ENCODE measurements at places on chromosomes 2 and 18. TPM values are rescaled to one million over a fixed set of nuclear protein-coding genes. Genes with fewer than 3 reads are reported as not detected.

DNA sequence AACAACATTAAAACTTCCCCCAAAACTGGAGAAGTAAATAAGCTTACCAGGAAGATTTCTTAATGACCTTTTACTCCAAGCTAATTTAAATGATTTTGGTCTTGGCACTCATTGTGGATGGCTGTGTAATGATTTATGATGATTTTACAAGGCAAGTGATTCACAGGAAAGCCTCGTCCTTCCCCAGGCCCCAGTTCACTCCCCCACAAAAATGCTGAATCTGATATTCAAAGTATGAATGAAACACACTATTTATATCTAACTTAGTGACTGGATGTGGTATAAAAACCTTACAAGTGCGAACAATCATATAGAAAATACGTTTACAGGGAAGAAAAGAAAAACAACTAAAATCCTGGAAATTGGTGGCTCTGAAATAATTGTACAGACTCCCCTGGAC lies 49.8 kb downstream of the ZNF516 start:
- no peak for DNase-seq

Gene ZRANB3
- 27.0 TPM for total RNA-seq

DNA sequence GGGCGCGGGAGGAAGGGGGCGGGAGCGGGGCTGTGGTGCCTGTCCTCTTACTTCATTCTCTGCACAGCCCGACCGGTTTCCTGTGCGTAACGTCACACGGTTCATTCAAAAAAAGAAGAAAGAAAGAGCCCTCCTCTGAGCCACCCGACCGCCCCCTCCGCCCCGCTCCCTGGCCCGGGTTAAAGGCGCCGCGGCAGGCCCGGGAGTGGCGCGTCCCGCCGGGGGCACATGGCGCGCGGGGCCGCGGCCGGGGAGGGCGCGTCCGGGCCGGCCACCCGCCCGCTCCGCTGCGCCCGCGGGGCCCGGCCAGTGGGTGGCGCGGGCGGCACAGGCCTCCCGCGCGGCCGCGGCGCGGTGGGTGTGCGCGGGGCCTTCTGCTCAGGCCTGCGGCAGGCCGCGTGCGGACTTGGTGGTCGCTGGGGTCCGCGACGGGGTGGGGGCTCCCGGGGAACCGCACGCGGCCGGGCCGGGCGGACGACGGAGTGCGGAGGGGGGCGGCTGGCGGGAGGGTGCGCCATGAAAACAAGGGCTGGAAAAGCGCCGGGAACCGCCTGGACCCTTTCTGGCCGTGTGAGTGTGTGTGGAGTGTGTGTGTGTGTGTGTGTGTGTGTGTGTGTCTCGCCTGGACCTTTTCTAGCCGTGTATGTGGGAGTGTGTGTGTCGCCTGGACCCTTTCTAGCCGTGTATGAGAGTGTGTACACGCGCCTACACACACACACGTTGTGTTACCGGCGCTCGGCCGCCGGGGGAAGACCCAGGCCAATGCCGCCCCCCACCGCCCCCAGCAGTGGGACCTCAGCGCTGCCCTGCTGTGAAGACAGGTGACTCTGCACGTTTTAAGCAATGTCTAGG lies 780 bp upstream of the BCL2 start:
- DNase-seq: peak; percentile 77

DNA sequence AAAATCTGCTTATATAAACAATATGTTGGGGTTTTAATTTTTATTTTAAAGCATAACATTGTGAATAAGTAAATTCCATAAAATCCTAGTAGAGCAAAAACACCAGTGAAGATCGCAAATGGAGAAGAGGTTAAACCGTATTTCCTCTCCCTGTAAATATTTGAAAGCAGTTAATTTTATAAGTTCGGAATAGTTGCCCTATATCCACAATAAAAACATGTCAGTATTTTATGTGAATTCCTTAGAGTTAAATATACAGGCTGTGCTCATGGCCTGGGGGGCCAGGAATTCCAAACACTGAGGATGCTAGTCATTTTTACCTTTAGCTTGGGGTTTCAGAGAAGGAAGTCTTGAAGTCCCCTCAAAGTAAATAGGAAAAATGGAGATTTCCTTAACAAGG lies 135.0 kb downstream of the FIGN start:
- DNase-seq: no peak

Gene PKDCC
- not detected for total RNA-seq

DNA sequence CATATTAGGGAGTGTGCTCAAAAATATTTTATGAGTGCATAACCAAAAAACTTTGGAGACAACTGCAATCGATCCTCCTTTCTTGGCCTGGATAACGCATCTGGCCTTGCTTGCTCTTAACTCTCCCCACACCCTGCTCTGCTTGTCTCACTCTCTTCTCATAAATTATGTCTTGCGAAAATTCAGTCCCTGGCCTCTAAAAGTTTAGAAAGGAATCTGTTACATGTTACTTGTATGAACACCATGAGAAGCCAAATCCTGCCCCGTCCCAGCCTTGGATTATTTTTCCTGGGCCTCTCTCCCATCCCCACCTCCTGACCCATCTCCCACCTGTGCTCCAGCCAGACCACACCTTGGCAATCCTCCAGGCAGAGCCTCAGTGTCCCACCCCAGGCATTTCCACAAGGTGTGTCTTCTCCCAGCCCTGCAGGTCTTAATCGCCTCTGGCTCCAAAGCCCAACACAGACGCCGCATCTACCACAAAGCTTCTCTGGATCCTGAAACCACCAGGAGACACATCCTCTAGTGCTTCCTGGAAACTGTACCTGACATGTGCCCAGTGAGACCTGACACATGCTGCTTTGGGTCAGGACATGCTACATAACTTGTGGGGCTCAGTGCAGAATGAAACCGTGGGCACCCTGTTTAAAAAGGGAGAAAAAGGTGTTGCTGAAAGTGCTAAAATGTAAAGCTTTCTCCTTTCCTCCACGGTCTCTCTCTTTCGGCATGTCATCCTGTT lies 99.6 kb upstream of the ST3GAL5 start:
- no peak for DNase-seq

Gene FN1
- total RNA-seq: 1.3 TPM

Gene COMMD1
- 22.0 TPM for total RNA-seq

Gene CHRNG
- not detected for total RNA-seq

DNA sequence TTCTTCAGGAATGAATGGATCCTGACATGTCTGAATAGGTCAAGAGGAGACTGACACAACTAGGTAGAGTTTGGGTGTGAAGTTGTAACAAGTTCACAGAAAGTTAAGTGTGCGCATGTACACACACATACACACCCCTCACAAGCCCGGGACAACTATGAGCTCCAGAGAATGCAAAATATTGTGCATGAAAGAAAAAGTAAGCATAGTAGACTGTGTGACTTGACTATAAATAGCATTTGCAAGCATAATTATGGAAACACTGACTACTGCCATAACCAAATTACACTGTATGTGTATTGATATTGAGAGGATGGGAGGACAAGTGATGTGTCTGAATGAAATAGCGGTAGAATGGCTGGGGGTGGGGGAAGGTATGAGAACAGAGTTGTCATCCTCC lies 157.1 kb upstream of the NCK2 start:
- no peak for DNase-seq
